ENCODE measurements at places on chromosomes 11 and 22.
A peak's percentile ranks its signal among the peaks of the same experiment; 100 is the strongest.

- DNase-seq, result no peak
Measured at GRCh38 chr11:7548659-7549274, 35.0 kb downstream of the PPFIBP2 start.

GRCh38 chr11:128146926-128147605 is 440.3 kb downstream of the ETS1 start:
- no peak for DNase-seq

DNA sequence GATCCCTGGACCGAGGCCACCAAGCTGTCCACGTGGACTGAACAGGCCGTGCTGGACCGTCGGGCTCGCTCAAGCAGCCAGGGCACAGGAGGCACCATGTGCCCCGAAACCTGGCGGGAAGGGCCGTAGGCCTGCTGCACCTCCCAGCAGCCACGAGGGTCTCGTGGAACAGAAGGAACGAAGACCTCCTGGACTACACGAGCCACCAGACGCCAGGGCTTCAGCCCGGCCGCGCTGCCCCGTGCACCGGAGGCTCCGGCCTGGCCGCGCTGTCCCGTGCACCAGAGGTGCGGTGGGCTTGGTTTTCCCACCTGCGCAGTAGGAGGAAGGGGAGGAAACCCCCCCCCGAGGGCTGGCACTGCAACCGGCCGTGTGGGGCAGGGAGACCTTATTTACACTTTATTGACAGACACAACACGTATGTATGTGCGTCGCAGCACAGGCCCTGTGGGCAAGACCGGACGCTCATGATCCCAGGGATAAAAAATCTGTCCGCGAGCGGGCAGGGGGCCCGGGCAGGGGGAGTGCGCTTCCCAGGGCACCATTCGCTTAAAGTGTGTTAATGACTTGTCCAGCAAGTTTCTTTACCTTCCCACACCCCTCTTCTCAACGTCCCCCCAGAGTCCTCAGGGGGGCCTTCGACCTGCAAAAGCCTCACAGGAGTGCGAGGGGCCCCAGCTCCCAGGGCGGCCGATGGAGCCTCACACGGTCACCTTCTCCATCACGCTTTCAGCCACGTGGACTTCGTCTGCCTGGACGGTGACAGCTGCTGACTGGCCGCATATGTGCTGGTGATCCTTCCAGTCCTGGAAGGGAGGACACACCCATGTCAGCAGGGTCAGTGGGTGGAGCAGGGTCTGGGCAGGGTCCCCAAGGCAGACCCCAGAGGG is 7.0 kb downstream of the DRD4 start:
- no peak for DNase-seq

DNA sequence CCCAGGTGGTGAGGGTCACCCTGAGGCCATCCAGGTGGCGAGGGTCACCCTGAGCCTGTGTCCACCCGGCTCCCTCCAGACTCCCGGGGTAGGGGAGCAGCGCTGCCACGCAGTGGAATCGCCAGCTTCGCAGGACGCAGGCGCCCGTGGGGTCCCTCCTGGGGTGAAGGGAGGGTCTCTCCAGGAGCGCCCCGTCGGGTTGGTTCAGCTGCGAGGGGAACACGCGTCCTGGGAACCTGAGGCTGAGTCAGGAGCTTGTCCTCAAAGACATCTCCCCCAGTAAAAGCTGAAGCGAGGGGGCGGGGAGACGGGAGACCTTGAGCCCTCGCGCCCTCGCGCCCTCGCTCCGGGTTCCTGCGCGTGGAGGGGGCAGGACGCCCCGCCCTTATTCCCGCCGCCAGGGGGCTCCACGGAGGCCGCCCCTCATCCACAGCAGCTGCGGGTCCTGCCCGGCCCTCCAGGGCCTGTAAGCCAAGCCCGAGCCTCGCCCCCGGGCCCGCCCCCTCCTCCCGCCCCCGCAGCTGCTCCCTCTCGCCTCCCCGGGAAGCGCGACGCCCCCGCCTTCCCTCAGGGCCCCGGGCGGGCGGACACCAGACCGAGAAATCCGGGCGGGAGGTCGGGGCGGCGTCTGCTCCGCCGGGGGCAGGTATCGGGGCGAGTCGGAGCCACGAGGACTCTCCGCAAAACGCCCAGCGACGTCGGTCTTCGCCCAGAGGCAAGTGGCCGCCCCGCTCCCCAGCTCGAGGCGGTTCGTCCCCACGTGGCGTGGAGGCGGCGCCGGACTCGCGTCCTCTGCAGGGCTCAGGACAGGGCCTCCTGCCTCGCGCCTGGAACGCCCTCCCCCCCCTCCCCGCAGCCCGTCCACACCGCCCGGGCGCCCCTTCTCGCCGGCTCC is 22.8 kb downstream of the PIM3 start:
- no peak for DNase-seq

DNA sequence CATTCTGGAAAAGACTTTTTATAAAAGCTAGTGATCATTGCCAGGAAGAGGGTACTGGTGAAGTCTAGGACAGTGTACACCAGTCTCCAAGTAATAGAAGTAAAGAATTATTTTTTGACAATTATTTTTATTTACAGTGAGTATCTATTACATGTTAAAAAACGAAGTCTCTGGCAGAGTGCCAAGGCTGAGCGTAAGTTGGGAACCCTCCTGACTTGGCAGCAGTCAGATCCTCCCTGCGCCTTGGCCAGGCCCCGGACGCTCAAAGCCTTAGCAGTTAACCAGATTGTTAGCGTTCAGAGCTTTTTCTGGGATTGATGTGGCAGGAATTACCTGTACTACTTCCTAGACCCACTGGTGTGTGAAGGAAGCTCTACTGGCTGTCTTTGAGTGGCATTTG is 38.1 kb upstream of the CTTN start:
- no peak for DNase-seq

- DNase-seq, result peak; percentile 74
Measured at GRCh38 chr11:67369801-67370284, 3.6 kb downstream of the CLCF1 start.

DNA sequence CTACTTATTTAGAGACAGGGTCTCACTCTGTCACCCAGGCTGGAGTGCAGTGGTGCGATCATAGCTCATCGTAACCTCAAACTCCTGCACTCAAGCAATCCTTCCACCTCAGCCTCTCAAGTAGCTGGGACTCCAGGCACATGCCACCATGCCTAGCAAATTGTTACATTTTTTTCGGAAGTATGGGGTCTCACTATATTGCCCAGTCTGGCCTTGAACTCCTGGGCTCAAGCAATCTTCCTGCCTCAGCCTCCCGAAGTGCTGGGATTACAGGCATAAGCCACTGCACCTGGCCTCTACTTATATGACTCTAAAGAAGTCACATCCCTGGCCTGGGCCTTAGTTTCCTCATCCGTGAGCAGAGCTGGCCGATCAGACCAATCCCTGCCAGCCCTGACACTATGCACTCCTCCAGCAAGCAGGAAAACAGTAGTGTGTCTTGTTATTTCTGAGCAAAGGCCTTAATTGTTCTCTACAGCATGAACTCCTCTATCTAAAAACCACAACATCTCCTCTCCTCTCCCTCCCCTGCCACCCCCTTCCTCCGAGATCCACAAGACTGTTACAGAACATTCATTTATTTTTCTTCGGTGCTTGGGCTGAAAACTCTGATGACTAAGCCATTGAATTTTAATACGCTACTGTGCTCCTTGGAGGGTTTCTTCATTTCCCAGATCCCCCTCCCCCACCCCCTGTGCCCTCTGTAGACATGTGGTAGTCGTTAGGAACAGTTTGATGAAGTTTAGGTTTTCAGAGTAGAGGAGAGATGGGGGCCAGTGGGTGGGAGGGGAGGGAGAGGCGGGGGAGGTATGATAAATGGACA is 91.5 kb downstream of the ABTB2 start:
- DNase-seq, result peak; percentile 98

GRCh38 chr22:45204819-45205218 is 35.9 kb downstream of the KIAA0930 start:
- DNase-seq, result no peak

- no peak for DNase-seq
Measured at GRCh38 chr11:37280200-37280599, 682.2 kb upstream of the RAG2 start.

DNA sequence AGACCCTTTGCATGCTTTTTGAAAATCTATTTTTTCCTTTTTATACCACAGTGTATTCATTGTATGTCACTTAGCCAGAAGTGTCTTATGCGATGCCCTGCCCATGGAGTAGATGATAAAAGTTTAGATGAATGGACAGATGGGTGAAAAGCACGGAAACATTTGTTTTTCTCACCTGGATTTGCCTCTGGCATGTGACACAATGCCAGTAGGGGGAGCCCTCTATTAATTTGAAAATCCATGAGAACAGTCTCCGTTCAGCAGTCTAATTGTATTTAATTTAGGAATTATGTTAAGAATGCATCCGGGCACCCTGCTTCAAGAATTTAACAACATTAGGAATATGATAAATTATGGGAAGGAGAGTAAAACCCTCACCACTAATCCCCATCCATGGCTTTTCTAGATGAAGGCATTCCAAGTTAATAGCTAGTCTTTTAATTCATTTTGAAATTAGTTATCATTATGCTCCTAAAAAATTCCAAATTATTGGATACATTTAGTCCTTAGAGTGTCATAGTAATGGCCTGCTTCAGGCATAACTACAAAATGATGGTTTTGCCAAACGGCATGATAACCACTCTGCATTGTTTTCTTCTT is 55.3 kb upstream of the ALKBH3 start:
- peak; percentile 40 for DNase-seq

- peak; percentile 67 for DNase-seq
Measured at GRCh38 chr11:128523641-128524040, 63.7 kb downstream of the ETS1 start.

GRCh38 chr11:4066910-4067309 is 27.7 kb upstream of the RRM1 start:
- no peak for DNase-seq

DNA sequence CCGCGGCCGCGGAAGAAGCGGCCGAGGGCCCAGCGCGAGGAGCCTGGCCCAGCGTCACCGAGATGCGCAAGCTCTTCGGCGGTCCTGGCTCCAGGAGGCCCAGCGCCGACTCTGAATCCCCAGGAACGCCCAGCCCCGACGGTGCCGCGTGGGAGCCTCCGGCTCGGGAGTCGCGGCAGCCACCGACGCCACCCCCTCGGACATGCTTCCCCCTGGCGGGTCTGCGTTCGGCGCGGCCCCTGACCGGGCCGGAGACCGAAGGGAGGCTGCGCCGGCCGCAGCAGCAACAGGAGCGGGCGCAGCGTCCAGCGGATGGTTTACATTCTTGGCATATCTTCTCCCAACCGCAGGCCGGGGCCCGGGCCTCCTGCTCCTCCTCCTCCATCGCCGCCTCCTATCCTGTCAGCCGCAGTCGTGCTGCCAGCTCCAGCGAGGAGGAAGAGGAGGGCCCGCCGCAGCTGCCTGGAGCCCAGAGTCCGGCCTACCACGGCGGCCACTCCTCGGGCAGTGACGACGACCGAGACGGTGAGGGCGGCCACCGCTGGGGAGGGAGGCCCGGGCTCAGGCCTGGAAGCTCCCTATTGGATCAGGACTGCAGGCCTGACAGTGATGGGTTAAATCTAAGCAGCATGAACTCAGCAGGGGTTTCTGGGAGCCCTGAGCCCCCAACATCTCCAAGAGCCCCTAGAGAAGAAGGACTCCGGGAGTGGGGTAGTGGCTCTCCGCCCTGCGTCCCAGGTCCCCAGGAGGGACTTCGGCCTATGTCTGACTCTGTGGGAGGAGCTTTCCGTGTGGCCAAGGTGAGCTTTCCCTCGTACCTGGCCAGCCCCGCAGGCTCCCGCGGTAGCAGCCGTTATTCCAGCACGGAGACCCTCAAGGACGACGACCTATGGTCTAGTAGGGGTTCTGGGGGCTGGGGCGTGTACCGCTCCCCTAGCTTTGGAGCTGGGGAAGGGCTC is 1.2 kb downstream of the ARHGEF17 start:
- DNase-seq, result peak; percentile 98

DNA sequence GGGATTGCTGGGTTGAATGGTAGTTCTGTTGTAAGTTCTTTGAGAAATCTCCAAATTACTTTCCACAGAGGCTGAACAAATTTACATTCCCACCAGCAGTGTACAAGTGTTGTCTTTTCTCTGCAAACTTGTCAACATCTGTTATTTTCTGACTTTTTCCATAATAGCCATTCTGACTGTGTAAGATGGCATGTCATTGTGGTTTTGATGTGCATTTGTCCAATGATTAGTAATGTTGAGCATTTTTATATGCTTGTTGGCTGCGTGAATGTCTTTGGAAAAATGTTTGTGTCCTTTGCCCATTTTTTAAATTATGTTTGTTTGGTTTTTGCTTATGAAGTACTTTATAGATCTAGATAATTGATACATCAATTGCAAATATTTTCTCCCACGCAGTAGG is 1025.0 kb downstream of the JRKL start:
- peak; percentile 24 for DNase-seq

GRCh38 chr11:44463751-44464150 is 101.7 kb upstream of the CD82 start:
- DNase-seq, result no peak

DNA sequence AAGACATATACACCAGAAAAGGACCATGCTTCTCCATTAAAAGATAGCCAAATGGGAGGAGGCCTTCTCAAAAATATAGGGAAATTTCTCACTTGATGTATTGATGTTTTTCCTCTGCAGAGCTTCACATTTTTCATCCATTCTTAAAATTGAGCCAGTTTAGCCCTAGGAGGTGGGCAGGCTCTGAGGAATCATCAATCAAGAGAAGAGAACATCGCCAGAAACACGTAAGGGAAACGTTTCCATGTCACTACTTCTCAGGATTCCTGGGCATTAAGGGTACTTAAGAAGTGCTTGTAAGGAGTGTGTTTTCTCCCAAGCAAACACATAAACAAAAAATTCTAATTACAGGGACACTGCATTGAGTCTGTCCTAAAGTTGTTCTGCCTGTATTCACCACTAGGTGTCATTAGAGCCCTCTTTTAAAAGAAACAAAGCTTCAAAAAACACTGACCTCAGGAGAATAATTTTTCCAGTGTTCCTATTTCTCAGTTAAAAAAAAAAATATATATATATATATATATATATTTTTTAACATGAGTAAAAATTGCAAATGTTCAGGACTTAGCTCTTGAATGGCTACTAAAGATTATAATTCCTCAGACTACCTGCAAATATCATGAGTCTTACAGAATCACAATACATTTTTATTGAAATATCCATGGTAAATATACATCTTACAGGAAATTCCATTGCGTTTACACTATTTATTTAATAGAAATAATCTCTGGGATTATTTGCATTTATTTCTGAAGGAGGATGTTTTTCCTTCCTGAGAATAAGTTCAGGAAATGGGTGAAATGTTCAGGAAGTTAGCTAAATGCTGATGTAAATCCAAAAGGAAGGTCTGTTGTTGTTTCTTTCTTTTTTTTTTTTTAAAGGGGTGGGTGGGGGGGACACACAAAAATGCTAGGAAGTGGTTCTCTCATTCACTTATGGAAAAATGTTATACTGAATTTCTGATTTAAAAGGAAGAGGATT is 16.0 kb downstream of the FZD4 start:
- DNase-seq, result peak; percentile 51

- no peak for DNase-seq
Measured at GRCh38 chr22:21673534-21674321, 7.9 kb downstream of the PPIL2 start.

DNA sequence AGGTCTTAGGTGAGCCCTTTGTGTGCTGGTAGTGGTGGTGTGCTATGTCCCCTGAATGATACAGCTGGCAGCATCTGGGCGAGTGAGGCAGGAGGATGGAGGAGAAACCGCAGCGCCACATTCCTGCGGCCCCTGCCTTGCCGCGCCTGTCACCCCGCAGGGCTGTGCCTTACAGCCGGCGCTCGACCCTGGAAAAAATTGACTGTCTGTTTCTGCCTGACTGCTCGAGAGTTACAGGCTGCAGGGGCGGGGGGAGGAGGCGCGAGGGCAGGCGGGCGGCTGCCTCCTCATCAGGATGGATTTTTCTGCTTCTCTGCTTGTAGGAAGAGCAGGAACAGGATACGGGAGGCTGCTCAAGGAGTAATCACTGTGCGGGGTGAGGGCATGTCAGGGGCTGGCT is 443.4 kb downstream of the MIAT start:
- DNase-seq, result peak; percentile 89
